Forelimb muscle (tissue), 1 donor: ENCODE measurements at places on chromosomes 2 and 18.

- DNase-seq, result no peak
Observed at GRCh38 chr2:72155737-72156136, 8.1 kb upstream of the CYP26B1 start.

GRCh38 chr2:57733956-57734355, 312.6 kb upstream of the VRK2 start:
- no peak for DNase-seq

DNA sequence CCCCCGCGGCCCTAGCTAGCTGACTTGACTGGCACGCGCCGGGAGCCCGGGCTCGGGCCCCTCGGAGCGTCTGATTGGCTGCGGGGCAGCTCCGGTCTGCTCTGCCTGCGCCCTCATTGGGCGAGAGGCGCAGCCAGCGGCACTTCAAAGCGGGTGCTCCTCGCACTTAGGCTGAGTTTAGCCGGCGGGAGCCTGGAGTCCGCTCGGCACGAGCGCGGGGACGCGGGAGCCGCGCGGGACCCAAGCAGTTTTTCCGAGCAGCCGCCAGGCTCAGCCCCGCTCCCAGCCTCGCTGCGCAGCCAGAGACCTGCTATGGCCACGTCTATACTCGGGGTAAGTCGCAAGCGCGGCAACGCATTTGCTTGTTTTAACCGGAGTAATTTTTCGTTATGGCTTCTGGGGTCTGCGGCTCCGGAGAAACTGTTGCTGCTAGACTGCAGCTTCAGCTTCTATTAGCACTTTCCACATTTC, at the start of gene SP9:
TSS of gene SP9 (plus strand) at position 174 of the 471 bp plus-strand sequence. CDS start at position 313, 139 bp downstream.
- no peak for DNase-seq

GRCh38 chr2:8677646-8678592, 3.9 kb upstream of the ID2 start:
- no peak for DNase-seq

DNA sequence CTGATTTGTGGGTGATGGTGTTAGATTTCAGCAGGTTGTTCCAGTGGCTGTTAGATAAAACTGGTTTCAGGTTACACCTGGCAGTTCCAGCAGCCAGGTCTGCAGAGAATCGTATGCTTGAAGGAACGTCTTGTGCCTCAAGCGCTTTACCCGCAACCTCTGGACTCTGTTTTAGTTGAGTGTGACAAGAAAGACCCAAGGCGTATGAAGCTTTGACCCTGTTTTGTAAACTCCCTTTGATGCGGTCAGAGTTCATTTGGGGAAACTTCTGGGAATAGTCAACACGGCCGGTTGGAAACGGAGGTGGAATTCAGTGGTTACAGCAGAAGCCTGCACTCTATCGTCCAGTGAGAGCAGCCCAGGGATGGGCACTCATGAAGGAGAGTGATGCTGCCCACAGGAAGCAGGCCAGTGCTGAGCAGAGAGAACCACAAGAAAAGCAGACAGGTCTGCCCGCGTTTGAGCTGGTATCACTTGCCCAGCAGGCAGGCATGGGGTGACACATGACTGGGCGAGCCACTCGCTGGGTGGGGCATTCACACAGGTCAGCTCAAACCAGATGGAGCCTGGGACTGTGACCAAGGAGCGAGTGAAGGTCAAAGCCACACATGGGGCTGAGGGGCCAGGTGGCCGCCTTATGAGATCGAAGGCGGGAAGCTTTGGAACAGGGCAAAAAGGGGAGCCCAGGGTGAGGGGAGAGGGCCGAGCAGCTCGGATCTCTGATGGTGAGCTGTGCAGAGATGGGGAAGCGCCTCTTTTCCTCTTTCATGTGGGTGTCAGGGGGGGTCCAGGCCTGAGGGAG, 99.6 kb upstream of the MBOAT2 start:
- DNase-seq, result no peak

DNA sequence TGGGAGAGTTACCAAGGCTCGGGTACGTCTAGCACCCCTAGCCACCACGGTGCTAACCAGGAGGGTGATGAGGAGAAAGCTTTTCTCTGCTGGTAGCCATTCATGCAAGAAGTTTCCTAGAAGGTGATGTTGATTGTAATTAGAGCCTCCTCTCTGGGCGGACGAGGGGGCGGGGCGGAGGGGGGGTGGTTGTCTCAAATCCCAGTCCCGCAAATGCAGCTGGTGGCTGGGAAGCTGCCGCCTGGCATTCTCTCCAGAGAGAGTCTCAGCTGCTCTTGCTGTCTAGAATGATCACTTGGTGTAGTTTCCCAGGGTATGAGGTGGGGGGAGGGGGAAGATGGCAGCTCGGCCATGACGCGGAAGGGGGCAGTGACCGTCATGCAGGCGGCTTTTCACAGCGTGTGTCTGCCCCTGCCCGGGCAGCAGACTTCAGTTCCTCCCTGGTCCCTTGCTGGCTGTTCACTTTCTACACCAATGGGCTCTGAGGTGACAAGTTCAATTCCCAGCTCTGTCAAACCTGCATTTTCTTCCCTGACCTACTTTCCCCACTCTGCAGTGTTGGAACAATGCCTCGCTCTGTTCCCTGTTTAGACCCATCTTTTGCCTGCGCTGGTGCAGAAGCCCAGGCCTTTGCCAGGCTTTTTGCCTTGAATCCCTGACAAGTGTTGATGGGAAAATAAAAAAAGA, 61.5 kb upstream of the KLF7 start:
- no peak for DNase-seq

GRCh38 chr2:229297247-229297646, 26.2 kb upstream of the PID1 start:
- DNase-seq, result no peak

GRCh38 chr2:133816037-133816436, 247.8 kb upstream of the NCKAP5 start:
- DNase-seq, result no peak

DNA sequence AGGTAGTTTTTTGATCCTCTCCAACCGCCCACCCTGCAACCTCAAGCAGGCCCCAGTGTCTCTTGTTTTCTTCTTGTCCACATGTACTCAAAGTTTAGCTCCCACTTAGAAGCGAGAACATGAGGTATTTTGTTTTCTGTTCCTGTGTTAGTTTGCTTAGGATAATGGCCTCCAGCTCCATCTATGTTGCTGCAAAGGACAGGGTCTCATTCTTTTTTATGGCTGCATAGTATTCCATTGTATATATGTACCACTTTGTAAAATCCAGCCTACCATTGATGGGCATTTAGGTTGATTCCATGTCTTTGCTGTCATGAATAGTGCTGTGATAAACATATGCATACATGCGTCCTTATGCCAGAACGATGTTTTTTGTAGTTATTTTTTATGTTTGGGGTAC, 2.5 kb downstream of the CRYGC start:
- no peak for DNase-seq

GRCh38 chr18:6270771-6271216, 143.9 kb downstream of the L3MBTL4 start:
- no peak for DNase-seq

DNA sequence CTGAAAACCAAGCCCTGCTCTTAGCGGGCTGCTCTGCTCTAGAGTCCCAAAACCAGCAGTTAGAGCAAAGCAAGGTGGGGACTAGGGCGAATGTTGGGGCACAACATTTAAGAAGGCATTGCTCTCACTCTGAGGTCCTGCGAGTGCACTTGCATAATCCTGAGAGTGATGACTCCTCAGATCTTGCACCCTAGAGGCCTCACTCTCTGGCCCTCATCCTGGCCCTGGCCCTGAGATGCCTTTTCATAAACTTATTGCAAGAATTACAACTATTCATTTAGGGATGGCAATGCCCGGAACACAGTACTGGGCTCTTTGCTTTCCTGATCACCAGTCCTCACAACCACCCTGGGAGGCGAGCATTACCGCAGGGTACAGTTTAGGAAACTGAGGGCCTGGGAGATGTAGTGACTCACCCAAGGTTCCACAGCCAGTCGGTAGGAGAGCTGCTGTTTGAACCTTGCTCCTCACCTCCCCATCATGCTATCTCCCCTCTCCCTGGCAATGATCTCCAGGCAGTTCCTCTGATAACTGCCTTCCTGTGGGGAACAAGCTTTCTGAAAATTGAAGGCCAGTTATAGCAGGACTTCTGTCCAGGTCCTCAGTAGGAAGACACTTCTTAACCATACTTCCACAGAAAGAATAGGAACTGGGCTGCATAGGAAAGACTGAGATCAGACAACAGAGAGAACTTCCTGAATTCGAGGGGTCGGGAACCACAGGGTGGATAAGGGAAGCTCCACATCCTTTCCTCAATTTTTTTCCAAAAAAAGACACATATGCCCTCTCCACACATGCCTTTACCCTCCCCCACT, 91.3 kb downstream of the TNS1 start:
- DNase-seq, result no peak

GRCh38 chr2:138670734-138671133, 109.5 kb downstream of the NXPH2 start:
- DNase-seq, result no peak
